ENCODE measurements at places on chromosomes 1 and 21.

DNA sequence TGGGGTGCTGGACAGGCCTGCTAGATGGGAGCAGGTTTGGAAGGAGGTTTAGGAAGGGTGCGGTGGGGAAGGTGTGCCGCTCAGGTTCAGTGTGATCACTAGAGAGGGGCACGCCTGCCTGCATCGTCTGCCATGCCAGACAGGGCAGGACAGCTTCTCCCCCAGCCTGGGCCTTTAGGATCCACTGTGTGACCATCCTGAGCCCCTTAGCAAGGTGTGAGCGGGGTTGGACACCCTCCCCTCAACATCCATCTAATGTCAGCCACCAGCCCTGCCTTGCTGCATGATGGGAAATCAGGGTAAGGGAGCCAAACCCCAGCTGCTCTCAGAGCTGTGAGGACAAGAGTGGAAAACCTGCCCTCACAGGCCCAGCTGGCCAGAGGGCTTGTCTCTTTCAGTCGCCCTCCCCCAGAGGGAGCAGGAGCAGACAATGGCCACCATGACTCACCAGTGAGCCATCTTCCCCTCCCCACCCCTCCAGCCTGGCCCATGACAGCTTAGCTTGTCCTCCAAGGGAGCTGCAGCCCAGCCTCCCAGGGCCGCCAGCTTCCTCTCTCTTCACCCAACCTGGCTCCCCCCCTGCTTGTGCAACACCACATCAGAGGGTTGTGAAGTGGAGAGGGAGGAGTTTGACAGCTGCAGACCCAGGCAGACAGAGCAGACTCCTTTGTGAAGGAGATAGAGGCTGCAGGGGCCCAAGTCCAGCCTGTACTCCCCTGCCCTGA, 37.0 kb downstream of the NUAK2 start:
- DNase-seq, result peak; percentile 95

GRCh38 chr1:46747683-46748288, 28.9 kb upstream of the EFCAB14 start:
- DNase-seq, result peak; percentile 47

- no peak for DNase-seq
Observed at GRCh38 chr1:213245260-213245910, 194.3 kb downstream of the RPS6KC1 start.

DNA sequence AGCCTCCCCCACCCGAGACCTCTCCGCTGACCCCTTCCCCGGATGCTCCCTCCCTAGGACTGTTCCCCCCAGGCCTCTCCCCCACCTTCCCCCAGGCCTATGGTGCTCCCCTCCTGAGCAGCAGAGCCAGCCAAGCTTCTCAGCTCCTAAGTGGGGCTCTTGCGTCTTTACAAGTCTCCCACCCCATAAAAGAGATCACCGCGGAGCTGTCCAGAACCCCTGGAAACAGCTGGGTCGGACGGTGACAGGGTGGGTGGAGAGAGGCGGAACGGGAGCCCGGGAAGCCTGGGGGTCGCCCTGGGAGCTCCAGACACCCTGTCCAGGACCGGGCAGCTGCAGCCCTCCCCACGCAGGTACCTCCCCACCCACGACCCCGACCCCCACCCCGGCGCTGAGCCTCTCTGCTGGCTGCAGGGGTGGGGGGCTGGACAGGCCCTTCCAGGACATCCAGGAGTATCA, 61.2 kb downstream of the WNT9A start:
- no peak for DNase-seq

- DNase-seq, result no peak
Observed at GRCh38 chr1:246081138-246081702, 425.9 kb downstream of the SMYD3 start.

DNA sequence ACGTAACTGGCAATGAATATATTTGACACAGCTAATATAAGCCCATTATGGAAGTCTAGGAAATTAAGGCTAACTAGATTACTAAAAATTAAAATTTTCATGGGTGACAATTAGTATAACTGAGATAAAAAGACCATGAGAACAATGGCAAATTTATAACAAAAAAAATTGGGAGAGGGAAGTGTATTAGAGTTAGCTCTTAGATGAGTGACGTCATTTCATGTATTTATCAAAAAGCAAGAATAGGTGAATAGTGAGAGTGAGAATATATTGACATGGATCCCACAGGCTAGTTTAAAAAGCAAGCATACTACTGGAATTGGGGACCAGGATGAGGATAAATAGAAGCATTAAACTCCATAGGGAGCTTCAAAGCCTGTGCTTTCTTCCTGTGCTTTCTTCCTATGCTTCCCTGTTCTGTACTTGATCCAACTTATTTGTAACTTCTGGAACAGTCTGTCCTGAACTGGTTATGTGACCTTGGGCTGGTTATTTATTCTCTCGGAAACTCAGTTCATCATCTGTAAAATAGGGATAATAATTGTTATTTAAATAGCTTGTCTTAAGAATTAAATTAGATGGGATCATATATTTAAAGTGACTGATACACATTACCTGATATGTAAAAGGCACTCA, 9.1 kb downstream of the BCL9 start:
- no peak for DNase-seq

DNA sequence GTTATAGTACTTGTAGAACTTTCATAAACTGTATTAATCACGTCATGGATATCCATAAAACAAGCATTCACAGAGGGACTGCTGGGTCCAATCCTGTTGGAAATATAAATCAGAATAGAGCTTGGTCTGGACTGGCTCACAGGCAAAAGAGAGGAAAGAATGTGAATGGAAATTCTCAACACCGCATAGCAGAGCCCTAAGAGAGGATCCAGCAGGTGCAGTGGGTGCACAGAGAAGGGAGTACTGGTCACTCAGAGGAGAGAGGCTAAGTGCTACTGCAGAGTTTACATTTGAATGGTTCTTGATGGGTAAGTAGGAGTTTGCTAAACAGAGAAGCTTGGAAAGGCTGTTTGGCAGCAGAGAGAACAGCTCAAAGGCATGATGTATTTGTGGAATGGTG, 231.7 kb downstream of the PAPPA2 start:
- DNase-seq, result no peak

DNA sequence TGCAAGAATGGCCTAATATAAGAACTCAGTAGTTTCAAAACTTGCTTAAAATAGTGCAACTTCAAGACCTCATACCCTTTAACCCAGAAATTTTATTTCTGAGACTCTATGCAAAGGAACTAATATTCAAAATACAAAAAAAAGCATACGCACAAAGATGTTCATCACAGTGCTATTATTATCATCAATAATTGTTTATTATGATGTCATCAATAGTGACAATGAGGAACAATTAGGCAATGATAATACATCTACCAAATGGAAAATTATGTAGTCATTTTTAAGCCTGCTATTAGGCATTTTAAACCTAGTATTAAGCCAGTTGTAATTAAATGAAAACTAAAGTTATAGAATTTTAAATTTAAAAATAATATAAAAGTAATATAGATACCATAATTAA, 3.3 kb downstream of the TTLL7 start:
- no peak for DNase-seq

DNA sequence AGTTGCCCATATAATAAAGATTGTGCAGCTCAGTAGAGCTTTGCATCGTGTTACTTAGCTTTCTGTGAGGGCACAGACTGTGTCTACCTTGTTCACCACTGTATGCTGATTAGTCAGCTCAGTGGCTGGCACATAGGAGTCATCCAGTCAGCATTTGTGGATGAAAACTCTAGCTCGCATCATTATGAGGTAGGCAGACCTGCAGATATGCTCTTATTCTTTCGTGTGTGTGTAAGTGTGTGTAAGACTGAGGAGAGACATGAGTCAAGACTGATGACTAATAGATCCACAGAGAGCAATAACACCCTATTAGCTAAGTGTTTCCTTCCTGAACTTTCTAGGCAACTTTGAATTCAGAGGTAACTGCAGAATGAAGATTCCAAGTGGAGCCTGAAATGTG, 17.1 kb downstream of the TTF2 start:
- DNase-seq, result peak; percentile 89

DNA sequence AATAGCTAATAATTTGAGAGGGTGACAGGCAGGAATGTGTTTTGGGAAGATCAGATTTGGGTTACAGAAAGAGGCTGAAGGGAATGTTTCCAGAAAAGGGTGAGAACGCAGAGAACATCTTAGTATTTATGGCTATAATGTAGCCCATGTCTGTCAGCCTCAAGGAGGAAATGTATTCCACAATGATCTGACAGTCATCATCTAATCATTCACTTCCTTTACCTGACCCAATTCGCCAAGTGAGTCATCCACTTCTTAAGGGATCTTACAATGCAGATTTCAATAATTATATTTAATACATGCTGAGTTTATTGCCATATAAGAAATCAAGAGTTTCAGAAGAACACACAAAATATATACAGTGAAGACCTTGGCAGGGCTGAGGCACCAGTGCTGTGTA, 10.8 kb downstream of the TRIM45 start:
- DNase-seq, result no peak

DNA sequence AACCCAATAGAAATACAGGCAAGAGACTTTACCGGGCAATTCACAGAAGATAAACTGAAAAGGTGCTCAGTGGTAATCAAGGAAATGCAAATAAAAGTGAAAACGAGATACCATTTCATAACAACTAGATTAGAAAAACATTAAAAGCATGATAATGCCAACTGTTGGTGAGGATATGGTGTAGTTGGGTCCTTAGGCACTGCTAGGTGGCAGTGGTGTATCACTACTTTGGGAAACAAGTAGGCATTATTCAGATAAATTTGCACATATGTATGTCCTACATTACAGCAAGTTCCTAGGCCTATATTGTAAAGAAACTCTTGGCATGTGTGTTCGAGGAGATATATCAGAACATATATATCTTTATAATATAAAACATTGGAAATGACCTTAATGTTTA, 31.0 kb downstream of the AZIN2 start:
- DNase-seq, result peak; percentile 53

DNA sequence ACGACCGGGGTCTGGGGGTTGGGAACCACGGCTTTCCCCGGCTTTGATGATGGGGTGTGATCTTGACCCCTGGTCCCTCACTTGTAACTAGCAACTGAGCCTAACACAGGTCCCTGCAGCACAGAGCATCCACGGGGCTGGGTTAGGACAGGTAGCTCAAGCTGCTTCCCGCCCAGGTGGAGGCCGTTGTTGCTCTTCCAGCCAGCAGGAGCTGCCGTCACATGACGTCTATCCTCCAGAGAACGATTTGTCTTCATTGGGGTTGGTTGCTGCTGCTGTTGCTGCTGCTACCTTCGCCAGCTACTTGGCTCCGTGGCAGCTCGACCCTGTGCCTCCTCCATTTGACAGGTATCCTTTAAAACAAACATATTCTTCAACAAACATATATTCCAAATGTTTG, 74.3 kb upstream of the ADAR start:
- no peak for DNase-seq

DNA sequence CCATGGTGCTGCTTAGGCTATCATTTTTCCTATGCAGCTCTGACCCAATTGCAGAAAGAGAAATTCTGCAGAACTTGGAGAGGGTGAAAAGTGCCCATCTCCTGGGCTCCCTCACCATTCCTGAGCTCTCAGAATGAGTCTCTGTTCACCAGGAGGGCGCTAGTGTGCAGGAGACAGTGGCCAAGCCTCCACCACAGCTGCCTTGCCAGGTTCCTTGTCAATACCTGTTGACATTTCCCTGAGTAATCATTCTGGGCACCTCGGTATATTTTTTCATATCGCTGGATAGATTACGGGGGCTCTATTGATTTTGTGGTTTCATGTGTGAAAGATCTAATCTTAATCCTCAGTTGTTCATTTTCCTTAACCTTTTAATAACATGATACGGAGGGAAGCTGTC, 13.0 kb upstream of the C8B start:
- DNase-seq, result no peak

- DNase-seq, result no peak
Observed at GRCh38 chr1:185249563-185249962, 67.5 kb downstream of the IVNS1ABP start.

DNA sequence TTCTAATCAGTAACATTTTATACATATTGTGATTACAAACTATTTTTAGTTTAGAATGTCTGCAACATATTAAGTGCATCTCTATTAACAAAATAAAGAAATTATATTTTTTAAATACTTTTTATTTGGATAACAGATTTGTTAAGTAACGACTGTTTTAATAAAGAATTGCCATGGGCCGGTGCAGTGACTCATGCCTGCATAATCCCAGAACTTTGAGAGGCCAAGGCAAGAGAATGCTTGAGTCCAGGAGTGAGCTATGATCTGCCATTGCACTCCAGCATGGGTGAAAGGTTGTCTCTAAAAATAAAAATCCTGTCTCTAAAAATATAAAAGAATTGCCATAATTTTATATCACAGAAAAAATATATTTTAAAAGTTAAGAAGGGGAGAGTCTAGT, 4.1 kb downstream of the LRRIQ3 start:
- DNase-seq, result peak; percentile 71

- DNase-seq, result no peak
Observed at GRCh38 chr1:195278644-195279043, 1329.6 kb downstream of the KCNT2 start.

DNA sequence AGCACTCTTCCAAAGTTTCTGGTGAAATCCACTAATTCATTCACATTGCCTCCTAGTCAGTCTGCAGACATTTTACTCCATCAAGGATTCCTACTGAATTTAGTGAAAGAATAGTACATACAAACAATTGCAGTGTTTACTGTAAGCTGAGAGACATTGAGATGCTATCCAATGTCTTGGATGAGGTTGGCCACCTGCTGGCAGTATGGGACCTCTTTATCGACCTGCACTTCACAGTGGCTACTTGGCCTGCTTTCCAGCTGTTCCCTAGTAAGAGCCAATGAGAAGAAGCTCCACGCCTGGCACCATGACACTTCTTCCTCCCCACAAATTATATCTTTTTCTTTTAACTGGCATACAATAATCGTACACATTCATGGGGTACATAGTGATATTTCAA, 51.5 kb upstream of the LRIF1 start:
- DNase-seq, result no peak

GRCh38 chr1:245304698-245305097, 149.9 kb downstream of the KIF26B start:
- no peak for DNase-seq

- DNase-seq, result no peak
Observed at GRCh38 chr1:53368314-53369033, 40.6 kb upstream of the LRP8 start.

DNA sequence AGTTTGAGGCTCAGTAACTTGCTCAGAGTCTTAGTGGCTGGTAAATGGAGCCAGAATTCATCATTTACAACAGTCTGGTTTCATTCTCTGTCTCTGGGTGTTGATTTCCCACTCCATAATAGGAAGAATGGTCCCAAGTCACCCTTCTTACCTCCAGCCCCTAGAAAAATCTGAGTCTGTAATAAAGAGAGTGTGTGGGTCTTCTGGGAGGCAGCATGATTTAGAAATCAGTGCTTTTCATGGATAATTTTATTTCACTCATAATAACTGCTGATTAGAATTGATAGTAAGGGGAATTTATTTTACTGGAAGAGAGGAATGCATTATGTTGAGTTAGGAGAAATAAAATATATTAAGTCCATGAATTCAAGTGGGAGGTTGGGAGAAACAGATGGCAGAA, 2.1 kb downstream of the PLA2G2D start:
- DNase-seq, result no peak

DNA sequence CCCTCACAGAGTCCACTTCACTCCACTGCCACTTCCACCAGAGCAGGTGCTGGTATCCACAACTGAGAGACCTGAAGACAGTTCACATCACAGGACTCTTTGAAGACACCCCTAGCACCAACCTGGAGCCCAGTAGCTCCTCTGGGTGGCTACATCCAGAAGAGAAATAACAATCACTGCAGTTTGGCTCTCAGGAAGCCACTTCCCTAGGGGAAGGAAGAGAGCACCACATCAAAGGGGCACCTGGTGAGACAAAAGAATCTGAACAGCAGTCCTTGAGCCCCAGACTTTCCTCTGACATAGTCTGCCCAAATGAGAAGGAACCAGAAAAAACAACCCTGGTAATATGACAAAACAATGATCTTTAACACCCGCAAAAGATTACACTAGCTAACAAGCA, 113.2 kb downstream of the TENT5C start:
- DNase-seq, result no peak
